ENCODE measurements at places on chromosomes 2 and 18.

DNA sequence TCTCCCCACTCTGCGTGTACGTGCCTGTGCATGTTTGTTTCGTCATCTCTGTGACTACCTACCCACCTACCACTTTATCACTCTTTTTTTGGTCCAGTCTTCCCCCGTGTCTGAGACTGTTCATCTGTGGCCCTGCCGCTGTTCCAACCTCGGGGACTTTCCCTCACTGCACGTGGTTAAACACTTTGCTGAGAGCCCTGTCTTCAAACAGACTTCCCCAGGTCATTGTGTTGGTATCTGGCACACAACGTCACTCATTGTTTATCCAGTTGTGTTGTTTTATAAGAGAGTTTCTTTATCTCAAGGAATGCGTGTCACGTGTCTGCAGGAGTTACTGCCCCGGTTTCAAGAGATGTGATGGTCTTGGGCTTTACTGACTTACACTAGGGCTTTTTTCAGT is 262.0 kb upstream of the RASGRP3 start:
- DNase-seq: no peak

- no peak for DNase-seq
These were observed 259.5 kb downstream of the EPHA4 start for GRCh38 chr2:221312634-221313033.

- no peak for DNase-seq
These were observed 39.8 kb upstream of the AAK1 start for GRCh38 chr2:69683170-69683971.

DNA sequence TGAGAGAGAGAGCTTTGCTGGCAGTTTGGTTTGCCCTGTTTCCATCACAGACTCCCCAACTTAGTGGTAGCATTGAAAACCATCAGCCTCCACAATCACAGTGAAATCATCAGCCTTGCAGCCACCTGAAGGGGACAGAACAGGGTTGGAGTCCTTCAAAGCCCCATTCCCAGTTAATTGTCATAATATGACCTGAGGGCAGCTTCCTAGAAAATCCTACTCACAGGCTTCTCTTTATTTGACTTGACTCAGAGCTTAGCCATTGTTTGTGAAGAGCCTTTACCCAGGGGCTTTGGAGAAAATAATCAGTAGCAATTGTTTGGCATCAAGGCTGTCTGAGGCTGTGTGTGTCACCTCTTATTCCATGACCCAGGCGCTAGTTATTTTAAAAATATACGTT is 308.7 kb downstream of the CBLN2 start:
- DNase-seq: no peak

DNA sequence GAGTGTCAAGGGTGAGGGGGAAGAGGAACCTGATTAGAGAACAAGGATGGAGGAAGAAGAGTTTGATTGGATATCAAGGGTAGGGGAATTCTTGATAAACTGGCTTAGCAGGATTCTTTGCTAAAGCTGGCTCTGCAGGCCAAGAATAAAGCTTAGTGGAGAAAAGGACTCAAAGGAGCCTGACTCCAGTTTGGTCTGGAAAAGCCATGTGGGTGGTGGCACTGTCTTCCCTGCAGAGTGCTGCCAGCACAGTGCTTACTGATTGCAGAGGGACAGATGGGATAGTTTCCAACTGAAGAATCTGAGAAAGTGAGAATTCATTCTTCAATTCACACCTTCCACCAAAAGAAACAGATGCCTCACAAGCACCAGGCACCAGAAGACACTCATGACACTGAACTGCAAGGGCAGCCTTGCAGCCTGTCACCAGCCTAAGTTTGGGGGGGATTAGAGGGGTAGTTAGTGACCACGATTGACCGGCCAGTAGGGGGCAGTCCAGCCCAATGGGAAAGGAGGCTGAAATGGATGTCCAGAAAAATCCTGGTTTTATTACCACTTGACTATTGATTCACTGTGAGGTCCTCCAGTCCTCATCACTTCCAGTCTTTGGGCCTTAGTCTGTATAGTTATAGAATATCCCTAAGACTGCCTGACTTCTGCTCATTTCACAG is 334.5 kb downstream of the SMAD2 start:
- DNase-seq: no peak

DNA sequence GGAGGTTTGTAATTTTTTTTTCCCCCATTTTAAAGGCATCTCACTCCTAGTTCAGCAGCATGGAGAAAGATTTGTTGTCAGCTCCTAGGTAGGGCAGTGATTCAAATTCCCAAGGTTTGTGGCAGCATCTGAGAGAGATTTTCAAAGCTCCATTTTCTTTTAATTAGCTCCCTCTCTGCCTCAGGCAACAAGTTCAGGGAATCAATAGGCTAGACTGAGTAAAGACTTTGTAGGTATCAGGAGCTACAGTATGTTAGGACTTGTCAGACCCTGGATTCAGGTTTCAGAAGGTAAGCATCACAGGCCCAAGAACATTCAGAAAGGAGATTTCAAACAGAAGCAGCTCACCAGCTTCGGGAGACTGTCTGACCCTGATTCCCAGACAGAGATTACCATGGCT is 273.3 kb upstream of the ERBB4 start:
- DNase-seq: no peak

DNA sequence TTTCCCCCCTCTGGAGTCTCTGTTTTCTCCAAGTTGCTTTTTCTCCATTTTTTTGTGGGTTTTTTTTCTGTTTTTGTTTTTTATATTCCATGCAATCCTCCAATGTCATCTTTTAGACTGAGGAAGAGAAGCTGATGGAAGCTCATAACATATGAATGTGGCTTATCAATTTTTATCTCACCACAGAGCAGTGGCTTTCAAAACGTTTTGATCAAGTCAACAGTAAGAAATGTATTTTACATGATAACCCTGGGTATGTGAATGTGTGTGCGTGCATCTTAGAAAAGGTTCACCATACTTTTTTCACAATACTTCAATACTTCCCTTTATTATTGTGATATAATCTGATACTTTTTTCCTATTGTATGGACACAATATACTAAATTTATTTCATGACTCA is 64.6 kb upstream of the CDCA7 start:
- no peak for DNase-seq

DNA sequence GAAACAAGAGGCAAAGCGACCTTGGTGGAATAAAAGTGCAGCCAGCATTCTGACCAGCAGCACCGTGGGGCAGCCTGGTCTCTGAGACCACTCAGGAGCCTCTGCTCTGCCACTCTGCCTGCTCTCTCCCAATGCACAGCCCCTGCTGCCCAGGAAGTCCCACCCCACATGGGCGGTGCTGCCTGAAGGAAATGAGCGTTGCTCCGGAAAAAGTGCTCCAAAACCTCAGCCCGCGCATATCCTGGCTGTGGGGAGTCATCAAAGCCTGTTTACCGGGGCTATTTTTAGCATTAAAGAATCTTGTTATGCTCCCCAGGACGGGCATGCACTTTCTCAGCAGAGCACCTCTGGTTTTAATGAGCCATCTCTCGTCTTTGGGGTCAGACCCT is 54.5 kb downstream of the EPAS1 start:
- no peak for DNase-seq

GRCh38 chr18:53056064-53056463 is 716.1 kb downstream of the DCC start:
- DNase-seq: no peak

DNA sequence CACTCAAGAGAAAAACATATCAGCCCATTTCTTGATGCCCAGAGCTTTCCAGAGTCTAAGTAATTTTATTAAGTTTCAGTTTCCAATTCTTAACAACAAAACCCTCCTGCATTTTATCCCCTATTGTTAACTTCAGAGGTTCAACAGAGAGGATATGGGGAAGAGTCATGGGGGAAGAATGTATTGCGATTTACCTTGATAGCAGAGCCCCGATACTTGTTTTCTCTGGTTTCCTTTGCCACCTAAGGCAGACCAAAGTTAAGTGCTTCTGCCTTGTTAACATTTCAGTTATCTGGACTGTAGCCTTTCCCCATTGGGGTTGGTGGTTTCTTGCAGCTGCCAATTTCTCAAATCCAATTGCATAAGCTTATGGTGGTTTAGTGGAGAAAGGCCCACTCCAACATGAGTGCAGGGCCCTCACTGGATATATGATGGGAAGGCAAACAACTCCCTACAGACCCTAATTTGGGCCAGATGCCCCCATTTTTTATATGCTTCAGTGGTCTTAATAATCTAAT is 82.0 kb upstream of the ITGB6 start:
- no peak for DNase-seq

DNA sequence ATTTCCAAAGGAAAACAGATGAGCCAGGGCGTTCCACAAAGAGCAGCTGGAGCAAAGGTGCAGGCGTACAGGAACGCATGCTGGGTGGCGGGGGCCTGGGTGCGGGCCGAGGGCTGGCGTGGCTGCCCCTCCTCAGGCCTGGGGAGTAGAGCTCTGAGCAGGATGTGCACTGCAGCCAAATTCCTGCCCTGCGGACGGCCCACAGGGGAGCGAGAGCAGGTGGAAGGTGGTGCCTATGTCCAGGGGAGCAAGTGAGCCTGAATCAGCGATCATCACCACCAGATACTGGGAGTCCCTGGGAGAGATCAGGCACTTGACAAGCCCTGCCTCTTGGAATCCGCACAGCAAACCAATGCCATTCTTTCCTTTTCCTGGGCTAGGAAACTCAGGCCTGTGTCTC is 106.3 kb downstream of the GBX2 start:
- DNase-seq: no peak

DNA sequence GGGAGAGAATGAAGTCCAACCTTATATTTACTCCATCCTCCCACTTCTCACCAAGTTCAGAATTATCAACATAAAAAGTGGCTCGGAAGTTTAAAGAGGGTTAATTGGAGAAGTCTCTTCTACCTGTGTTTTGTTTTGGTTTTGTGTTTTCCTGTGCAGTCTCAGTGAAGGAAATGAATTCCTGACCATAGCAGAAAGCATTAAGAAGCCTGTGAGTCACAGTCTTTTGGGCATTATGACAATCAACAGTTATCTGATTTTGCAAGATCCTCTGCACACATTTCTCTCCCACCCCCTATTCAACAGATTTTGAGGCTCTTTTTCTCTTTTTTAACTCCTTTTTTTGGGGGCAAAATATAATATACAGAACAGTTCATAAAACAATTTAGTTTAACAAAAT is 8.6 kb upstream of the RPL37A start:
- DNase-seq: no peak

DNA sequence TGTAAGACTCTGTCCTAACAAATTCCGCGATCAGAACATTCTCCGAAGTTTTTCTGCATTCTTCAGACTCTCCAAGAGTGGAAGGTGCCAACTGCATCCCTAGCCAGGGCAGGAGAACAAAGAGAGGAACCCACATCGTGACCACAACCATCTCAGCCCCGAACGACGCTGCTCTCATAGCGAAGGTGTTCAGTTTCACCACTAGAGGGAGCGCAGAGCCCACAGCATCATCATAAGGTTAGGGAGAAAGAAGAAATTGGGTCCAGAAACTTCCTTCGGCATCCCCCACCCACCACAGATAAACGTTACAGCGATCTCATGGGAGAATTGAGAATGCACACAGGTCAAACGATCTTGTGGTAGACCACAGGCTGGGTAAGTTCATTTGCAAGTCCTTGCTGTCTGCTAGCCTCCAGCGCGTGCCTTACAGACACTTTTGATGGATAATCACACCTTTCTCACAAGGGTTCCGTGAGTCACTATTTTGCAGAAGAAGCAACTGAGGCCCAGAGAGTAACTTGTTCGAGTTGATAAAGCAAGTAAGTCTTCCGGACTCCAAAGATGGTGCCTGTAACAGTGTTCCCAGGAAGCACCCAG is 53.7 kb upstream of the ARL4C start:
- no peak for DNase-seq

- DNase-seq: no peak
These were observed 8.6 kb downstream of the SH3RF3 start for GRCh38 chr2:109137616-109138015.

DNA sequence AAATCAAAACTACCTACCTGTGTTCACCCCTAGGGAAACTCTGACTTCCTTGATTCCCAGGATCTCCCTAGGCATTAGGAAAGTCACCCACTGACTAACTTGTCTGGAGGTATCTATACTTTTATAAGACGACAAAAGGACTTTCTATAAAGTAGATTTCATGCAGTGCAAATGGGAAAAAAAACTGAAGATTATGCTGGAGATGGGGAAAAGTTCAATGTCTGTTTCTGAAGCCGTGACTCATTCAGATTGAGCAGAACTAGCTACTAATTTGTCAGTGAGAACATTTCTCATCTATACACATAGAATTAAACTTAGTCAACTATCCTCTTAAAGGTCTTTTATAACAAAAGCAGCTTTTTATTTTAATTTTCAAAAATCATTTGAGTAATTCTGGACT is 6.0 kb downstream of the SEPTIN10 start:
- no peak for DNase-seq

DNA sequence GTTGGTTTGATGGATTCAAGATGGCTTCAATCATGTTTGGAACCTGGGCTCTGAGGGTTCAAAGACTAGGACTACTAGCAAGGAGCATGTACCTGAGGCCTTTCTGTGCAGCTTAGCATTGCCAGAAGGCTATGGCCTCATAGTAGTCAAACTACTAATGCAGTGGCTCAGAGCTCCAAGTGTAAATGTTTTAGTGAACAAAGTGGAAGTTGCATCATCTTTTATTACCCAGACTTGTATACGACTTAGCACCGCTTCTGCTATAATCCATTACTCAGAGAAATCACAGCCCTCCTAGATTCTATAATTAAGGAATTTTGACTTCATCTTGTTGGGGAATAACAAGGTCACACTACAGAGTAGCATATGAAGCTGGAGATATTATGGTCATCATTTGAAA is 210.5 kb downstream of the ERBB4 start:
- no peak for DNase-seq

GRCh38 chr2:191428141-191428540 is 182.9 kb downstream of the MYO1B start:
- no peak for DNase-seq

GRCh38 chr2:219783359-219783975 is 156.0 kb downstream of the SLC4A3 start:
- DNase-seq: no peak

DNA sequence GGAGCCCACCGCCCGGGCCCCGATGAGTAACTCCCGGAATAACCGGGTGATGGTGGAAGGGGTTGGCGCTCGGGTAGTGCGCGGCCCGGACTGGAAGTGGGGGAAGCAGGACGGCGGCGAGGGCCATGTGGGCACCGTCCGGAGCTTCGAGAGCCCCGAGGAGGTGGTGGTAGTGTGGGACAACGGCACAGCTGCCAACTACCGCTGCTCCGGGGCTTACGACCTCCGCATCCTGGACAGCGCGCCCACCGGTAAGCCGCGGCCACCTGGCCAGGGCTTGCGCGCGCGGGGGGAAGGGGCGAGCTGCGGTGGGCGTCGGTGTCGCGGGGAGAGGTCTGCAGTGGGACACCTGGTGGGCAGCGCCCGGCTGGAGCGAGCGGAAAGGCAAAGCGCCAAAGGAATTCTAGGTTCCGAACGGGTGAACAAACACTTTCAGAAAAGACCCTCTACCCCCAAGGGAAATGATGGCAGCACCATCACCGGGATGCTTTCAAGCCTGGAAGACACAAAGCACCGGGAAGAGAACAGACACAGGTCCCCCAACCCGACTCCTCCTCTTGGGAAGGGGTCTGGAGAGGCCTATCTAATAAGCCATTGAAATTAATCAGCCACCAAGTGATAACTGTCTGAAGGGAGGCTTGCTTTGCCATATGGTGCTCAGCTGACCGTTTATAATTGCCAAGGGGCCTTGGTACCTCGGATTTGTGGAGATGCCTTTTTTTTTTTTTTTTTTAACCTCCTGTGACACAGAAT is 1.1 kb downstream of the MIB1 start:
- DNase-seq: no peak

- no peak for DNase-seq
These were observed 12.6 kb downstream of the LDLRAD4 start for GRCh38 chr18:13231151-13231550.

- DNase-seq: no peak
These were observed 50.2 kb upstream of the PLB1 start for GRCh38 chr2:28445448-28446258.

Measured in hypothalamus (tissue), 51 donors.